CD4-positive, alpha-beta T cell (primary cell): ENCODE measurements at places on chromosomes 11 and 22. TPM values are rescaled to one million over a fixed set of nuclear protein-coding genes. Genes with fewer than 3 reads are reported as not detected.

The GCAT gene
- 1.8 TPM for total RNA-seq

The APBB1 gene
- total RNA-seq: 182 TPM

DNA sequence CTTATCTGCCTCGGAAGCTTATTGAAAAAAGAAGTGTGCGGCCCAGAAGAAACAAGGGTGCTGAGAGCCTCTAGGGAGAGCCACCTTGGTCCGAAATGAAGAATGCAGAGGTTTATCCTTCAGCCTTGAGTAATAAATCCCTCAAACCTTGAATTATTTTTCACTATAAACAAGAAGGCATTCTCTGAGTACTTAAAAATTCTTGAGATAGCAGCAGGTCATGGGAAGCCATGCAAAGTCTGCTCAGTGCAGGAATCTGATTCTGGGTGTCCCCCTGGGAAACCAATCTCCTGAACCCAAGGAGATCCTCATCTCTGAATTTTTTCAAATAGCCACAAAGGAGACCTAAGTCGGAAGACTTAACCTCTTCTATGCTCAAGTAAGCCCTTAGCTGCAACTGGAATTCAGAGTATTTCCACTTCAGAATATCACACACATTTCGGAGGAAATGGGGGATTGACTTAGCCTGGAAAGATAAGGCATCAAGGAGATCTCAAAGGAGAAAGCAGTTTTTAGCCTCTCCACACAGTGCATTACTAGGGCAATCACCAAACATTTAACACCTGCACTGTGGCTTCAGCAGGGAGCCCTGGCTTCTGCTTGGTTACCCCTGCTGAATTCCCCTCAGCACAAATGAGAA lies 365.0 kb downstream of the ETS1 start:
- DNase-seq: no peak

DNA sequence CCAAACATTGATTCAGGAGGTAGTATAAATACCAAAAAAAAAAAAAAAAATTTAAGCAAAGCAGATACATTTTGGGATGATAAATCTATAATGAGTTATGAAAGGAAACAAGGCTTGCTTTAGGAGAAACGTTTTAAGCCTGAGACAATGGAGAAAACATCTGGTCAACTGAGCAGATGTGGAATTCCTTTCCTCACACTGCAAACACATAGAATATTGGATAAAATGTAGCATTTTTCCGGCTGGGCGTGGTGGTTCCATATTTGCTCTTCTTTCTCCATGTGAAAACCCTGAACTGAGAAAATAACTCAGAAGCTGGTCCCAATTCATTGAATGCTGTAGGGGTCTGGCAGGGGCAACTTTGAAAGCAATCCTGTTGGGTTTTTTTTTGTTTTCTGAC lies 33.9 kb downstream of the ENDOD1 start:
- no peak for DNase-seq

The ANO1 gene
- total RNA-seq: not detected
